ENCODE measurements at places on chromosomes 2 and 18.

DNA sequence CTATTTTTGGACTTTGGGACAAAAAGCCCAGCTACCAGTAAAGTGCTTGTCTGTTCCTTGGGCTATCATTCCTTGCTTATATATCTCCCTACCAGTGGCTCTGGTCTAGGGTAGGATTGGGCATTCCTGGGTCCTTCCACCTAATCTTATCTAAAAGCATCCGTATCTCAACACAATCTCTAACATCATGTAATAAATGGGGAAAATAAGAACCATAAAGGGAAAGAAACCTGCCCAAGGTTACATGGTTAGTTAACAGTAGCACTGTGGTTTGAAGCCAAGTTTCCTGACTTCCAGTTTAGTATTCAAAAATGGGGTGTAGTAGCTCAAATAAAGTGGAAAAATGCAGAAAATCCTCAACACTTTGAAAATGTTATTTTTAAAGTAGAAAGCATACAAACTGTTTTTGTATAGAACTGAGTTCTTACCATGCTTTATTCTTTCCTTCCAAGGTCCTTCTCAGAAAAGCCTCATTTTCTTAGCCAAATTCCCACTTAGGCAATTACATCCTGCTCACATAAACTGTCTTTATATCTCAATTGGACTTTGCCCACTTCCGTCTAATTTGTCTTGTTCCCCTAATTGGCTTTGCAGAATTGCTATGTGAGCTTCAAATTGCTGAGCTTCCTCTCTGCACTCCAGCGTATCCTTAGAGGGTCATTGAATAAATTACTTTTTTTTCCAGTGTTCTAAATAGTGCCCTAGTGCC, 273.1 kb upstream of the UBE2E3 start:
- DNase-seq: no peak

- no peak for DNase-seq
These were observed 237.7 kb downstream of the HDAC4 start for GRCh38 chr2:239162976-239163687.

DNA sequence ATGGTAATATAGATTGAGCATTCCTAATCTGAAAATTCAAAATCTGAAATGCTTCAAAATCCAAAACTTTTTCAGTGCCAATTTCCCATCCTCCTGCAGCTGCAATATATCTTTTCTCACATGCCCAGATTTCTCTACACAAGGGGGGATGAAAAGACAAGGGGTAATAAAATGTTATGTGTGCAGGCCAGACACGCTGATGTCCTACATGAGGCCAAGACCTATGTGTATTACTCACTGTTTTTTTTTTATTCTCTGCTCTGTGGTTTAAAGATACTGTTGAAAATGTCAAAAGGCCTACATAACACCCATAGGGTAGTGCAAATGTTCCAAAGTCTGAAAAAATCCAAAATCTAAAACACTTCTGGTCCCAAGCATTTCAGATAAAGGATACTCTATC, 41.2 kb upstream of the CWC22 start:
- no peak for DNase-seq

GRCh38 chr2:144421606-144422510, 98.1 kb downstream of the ZEB2 start:
- no peak for DNase-seq

DNA sequence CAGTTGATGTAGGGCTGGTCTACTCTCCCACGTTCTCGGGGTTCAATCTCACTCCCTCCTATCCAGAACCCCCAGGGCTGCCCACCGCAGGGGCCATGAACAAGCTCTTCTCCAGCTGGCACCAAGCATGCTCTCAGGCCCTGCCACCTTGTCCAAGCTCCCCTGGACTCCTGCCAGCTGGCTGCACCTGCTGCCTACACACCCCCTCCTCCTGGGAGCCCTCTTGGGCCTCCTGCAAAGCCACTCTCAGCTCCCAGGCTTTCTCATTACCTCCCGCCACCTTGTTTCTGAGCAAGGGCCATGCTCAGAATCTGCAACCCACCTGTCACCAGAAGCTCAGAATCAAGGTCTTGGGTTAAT, 56.0 kb downstream of the HDAC4 start:
- DNase-seq: no peak

- DNase-seq: no peak
These were observed 78.0 kb downstream of the UPP2 start for GRCh38 chr2:158179660-158180059.

DNA sequence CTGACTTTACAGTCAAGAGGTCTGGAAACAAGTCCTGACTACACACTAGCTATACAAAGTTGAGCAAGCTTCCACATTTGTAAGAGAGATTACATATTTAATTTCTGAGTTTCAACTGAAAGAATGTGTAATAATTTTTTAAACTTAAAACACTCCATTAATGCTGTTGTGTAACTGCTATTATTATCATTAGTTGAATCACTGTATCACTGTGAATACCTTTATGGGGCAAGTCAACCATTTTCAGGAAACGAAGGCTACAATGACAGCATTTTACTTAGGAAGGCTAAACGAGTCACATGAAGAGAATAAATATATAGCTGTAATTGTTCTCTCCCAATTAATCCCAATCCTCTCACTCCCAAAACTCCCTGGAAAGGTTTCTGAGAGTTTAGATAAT, 46.3 kb downstream of the TRIP12 start:
- DNase-seq: no peak

DNA sequence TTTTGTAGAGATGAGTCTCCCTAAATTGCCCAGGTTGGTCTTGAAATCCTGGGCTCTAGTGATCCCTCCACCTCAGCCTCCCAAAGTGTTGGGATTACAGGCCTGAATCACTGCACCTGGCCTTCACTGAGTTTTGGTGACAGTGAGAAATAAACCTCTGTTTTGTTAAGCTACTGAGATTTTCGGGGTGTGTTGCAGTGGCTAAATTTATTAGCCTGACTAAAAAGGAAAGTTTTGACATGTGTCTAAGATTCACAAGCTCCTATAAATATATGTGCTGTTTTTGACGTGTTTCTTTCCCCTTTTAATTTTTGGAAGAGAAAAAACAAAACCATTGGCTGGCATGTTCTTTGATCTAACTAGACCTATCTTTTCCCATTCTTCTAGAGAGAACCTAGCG, 190.5 kb upstream of the MC4R start:
- DNase-seq: no peak

- DNase-seq: no peak
These were observed 52.6 kb downstream of the CALCRL start for GRCh38 chr2:187395276-187396015.

DNA sequence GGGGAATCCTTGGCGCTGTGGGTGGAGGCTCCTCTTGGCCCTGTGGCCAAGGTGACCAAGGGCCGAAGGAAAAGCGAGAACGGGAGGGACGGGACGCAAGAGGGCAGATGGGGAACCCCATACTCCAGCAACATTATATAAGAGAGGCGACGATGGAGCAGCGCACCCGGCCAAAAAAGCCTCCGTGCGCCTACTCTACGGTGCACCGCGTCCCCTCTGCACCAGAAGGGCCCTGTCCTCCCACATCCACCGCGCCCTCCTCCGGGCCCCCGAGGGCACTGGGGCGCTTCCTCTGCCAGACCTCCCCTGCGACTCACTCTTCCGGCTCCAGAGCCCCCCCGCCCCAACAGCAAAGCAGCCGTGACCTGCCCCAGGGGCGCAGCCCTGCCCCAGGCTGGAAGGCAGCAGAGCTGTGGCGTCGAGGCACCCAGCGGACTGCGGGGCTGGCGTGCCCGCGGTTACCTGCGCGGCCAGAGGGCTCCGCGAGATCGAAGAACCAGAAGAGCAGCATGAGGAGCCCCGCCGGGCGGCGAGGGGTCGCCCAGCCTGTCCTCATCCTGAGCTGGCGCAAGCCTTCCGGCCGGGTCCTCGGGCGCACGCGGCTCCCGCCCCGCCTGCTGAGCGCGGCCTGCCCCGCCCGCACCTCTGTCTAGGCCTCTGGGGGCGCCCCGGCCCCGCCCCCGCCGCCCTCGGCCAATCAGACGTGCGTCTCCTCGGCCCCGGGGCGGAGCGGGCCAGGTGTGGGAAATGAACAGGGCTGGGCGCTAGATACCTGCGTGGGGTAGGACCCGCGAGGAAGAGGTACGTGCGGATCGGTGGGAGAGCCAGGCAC, 106.3 kb upstream of the CD302 start:
- peak; percentile 86 for DNase-seq
